ENCODE measurements at places on chromosomes 5 and 9.

DNA sequence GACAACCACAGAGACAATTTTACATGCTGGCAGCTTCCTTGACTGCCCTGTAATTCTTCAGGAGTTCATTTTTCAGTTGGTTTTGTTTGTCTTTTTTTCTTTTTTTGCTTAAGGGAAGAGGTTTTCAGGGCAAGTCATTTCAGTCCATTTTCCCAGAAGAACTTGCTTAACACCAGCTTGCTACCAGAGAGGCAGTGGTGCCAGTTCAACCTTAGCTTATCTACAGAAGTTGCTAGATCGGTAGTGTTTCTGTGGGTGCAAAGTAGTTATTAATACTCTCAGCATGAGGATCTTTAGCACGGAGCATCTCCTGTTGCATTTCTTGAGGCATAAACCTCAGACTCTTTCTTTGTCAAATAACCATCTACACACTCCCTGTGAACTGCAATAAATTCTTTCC, 1.1 kb downstream of the SPEF2 start:
- H3K27me3 ChIP-seq: no peaks in the 10 kb centered on the region
- H3K4me3 ChIP-seq: peak overlapping the region; percentile 92
- DNase-seq: no peak
- H3K27ac ChIP-seq: peak overlapping the region; percentile 56
- H3K36me3 ChIP-seq: no peaks in the 10 kb centered on the region

DNA sequence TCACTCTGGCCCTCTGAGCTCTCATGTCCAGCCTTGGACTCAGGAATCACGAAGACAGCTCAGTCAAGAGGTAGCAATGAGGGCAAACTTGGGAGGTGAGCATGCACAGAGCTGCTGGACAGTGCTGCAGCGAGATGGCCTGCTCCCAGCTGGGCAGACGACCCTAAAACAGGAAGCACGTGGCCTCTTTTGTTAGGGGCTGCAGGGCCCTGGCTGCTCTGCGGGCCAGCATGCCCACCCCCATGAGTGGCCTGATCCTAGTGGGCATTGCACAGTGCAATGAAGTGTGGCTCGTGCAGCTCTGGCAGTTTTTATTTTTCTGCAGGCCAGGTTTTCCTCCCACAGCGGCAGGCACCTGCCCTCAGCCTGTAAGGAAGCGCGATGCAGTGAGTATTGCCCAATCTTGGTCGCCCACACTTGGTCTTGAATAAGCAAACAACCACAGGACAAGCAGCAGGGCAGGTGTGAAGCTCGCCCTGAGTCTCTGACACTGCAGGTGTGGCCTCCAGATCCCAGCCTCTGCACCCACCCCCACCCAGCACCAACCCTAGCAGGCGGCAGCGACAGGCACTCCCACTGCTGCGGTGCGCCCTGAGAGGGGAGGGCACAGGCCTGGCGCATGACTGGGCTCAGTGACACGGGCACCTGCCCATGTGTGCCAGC, 60.8 kb downstream of the SEMA4D start:
- DNase-seq: no peak
- H3K4me3 ChIP-seq: no peak overlapping the region
- H3K27ac ChIP-seq: no peak overlapping the region
- H3K4me1 ChIP-seq: peaks cover 6% of the 10 kb centered on the region
- no peaks in the 10 kb centered on the region for H3K36me3 ChIP-seq
- no peaks in the 10 kb centered on the region for H3K27me3 ChIP-seq

DNA sequence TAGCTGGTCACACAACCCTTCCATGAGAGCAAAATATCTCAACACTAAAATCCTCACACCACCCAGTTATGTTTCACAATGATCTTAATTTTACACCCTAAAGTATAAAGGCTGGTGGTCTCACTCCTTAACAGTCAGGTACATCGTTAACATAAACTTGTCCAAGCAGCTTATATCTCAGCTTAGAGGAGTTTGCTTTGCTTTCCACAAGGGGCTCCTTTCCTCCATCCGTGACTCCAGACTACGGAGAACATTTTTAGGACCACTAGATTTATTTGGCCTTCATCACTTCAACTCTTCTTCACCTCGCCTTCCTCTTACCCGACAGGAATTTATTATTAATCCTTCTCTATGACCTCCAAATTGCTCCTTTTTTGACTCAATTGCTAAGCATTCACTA, 1014.1 kb upstream of the NUDT12 start:
- H3K4me3 ChIP-seq: no peak overlapping the region
- H3K27me3 ChIP-seq: no peaks in the 10 kb centered on the region
- no peak overlapping the region for H3K27ac ChIP-seq
- H3K36me3 ChIP-seq: no peaks in the 10 kb centered on the region
- no peaks in the 10 kb centered on the region for H3K4me1 ChIP-seq

GRCh38 chr5:128613766-128614165, 75.7 kb upstream of the FBN2 start:
- H3K27ac ChIP-seq: no peak overlapping the region
- no peaks in the 10 kb centered on the region for H3K36me3 ChIP-seq
- H3K27me3 ChIP-seq: no peaks in the 10 kb centered on the region
- no peak overlapping the region for H3K4me3 ChIP-seq
- DNase-seq: no peak

GRCh38 chr5:67334373-67334772, 137.8 kb upstream of the CD180 start:
- no peaks in the 10 kb centered on the region for H3K4me1 ChIP-seq
- H3K27me3 ChIP-seq: no peaks in the 10 kb centered on the region
- H3K27ac ChIP-seq: no peak overlapping the region
- no peak overlapping the region for H3K4me3 ChIP-seq

DNA sequence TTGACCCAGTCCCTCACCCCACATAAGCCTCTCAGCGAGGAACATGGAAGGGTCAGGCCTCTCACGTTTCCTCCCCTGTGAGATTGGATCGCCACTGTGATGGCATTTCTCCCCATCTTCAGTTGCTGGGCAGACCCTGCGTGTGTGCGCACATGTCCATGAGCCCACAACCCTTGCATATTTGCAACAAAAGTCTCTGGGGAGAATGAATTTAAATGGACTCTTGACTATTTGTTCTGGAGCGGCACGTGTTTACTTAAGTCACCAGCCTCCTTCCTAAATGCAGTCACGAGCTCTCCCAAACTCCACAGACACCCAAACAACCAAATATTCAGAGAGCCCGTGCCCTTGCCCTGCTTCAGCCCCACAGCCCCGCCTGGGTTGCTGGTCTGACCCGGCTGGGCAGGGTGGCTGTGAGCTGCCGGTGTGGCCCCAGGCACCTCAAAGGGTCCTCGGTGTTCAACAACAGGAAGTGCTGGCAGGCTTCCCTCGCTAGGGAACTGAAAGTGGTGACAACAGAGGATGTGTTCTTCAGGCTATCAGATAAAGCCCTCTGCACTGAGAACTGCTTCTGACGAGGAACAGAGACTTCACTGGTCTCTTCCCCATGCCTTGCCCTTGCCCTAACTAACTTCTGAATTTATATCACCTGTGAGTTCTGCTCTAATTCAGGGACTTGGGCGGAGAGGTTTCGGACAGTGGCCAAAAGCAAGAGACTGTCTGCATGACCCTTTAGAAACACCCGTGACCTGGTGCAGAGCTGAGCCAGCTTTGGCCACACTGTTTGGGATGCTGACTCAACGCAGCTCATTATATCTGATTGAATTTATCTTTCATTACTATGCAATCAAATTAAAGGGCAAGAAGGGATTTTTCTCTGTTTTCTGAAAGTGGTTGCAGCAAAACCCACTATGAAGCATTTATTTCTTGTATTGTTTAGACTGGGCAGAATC, 19.2 kb upstream of the CD180 start:
- H3K27ac ChIP-seq: peak overlapping the region; percentile 75
- H3K4me1 ChIP-seq: peaks cover 21% of the 10 kb centered on the region
- H3K36me3 ChIP-seq: no peaks in the 10 kb centered on the region
- no peaks in the 10 kb centered on the region for H3K27me3 ChIP-seq

Data from tibial artery (tissue), 4 donors.